ENCODE measurements at places on chromosomes 2 and 18.

DNA sequence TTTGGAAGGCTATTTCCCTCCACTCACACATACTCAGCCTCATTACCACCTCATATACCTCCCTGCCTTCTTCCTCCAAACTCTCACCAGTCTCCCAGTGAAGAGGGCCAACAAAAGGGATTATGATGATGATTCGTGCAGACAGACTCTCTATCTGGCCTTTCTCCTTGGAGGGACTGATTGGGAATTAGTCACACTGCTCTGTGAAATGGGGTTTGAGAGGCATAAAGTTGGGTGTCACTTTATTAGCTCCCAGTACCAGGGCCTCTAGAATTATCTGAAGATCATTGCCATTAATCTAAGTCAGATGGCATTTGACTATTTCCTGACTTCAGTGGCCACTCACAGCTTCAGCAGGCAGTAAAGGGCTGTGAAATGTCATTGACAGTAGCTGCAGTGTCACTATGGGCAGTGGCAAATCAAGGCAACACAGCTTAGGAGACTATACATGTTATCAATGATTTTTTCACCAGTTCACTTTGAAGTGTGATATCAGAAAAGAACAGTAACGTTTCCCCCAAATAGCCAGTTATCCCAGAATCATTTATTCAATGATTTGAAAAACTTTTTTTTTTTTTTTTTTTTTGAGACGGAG, 17.4 kb downstream of the CNRIP1 start:
- no peak for DNase-seq

DNA sequence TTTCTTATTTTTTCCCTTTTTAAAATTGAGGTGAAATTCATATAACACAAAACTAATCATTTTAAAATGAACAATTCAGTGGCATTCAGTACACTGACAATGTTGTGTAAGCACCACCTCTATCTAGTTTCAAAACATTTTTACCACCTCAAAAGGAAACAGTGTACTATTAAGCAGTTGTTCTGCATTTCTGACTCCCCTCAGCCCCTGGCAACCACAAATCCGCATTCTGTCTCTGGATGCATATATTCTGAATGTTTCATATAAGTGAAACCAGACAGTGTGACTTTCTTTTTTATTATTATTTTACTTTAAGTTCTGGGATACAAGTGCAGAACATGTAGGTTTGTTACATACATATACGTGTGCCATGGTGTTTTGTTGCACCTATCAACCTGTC, 19.2 kb upstream of the TANK start:
- no peak for DNase-seq

DNA sequence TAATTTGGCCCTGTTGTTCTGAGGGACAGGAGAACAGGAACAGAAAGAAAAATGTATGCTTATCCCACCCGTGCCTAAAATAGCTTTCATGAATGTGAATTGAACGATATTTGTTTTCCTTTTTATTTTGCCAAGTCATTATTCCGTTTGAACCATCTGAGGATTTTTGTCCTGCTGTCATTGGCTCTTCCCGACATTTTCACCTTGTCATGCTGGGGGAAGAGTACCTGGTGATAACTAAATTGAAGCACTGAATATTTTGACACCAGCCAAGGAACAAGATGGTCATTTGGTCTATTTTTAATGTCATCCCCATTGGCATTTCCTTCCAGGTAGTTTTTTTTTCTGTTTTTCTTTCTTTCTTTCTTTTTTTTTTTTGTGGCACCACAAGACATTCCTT, 204.1 kb downstream of the DCC start:
- DNase-seq: no peak

GRCh38 chr2:99081891-99082290, 59.6 kb upstream of the C2orf15 start:
- no peak for DNase-seq

Measured in fibroblast of skin of left quadriceps (primary cell).